ENCODE measurements at places on chromosomes 6 and 20.

DNA sequence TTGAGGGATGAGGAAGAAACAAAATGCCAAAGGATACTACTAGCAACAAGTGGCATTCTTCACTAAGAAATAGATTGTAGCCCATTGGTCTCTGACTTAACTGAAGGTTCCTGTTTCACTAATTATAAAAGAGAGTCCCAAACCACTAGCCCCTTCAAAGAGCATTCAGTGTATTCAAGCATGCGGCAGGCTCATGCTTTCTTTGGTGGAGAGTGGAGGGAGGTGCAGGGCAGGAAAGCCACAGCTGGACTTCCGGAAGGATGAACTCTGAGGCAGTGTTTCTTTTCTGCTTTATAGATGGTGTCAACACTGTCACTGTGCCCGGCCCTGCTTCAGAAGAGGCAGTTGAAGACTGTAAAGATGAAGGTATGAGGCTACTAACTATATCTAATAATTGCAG, 636.1 kb downstream of the KIF16B start:
- DNase-seq = no peak

GRCh38 chr6:170362121-170362520, 55.6 kb downstream of the FAM120B start:
- no peak for DNase-seq

DNA sequence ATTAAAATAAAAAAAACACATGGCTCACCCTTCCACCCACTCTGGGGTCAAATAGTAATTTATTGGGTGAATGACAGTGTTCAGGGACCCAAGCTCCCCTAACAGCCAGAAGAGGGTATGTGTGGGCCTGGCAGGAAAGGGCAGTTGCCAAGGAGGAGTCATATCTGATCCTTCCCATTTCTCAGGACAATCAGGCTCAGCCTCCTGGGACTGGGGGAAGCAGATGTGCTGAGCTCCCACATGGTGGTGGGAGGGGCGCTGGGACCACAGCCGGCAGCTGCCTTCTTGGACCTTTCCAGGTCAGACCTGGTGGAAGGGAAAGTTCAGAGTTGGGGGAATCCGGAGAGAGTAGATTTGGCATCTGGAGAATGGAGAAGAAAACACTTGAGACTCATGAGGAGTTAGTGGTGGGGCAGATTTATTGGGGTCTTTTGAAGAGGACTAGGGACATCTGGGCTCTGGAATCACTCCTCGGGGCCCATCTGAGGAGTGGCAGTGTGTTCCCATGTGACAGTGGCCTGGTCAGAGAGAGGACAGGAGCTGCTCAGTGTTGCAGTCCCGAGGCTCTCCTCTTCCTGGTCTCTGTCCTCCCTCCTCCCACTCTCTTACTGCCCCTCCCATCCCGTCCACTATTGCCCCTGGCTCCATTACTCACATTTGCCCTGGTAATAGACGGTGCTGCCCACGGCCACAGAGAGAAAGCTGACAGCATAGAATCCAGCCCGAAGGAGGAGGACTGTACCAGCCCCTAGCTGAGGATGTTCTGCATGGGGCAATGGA, 3.0 kb downstream of the LST1 start:
- DNase-seq = no peak

- DNase-seq = no peak
Observed at GRCh38 chr6:96645106-96645505, 82.2 kb downstream of the FHL5 start.

GRCh38 chr6:22240025-22240424, 56.8 kb downstream of the PRL start:
- no peak for DNase-seq

DNA sequence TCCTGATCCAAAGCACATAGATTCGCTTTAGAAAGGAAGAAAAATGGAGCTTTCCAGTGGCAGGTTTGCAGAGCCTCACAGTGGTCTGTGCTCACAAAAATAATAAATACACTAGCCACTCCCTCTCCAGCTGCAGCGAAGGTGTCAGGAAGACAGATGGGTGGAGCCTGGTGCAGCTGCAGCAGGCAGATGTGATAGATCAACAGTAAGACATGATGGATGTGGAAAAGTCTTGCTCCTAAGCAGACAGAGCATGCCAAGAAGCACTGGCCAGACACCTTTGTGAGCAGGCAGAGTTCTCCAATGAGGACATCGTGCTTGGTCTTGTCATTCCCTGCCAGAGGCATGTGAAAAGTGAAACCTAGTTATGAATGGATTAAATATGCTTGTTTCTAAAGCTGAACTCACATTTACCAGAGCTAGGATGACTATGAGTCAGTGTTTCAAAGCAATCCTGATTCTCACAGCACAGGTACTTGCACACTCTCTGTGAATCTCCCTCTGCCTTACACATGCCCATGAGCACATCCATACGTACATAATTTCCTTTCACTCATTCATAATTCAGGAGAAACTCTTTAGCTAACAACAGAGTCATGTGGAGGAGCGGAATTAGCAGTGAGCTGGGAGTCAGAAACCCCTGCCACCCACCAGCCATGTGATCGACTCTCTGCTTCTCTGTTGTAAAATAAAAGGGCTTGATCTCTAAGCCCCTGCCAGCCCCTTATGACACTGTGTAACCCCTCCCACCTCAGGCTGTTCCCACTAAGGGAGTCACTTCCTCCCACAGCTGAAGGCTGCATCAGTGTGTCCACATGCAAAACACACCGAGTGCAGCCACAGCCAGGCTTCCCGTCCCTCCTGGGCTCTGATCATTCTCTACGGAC, 111.2 kb downstream of the SCML4 start:
- peak; percentile 64 for DNase-seq

GRCh38 chr6:16562498-16562897, 198.8 kb downstream of the ATXN1 start:
- no peak for DNase-seq

DNA sequence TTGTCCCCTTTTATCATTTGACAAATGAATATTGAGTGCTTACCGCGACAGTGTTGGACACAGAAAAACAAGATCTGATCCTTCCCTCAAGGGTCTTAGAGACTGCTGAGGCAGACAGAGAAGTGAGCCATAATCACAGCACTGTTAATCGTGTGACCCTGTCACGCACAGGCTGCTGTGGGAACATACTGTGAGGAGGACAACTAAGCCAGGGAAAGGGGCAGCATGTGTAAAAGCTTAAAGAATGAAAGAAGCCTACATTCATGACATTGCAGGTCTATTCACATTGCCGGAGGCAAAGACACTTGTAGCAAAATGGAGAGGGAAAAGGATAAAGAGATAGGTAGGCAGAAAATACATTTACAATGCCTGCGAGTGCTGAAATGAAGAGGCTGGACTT, 32.7 kb downstream of the TRDN start:
- no peak for DNase-seq

GRCh38 chr6:11210386-11211138, 21.9 kb downstream of the NEDD9 start:
- DNase-seq = no peak

- no peak for DNase-seq
Observed at GRCh38 chr6:156925718-156926607, 148.8 kb downstream of the ARID1B start.

GRCh38 chr6:96899019-96899418, 1.3 kb upstream of the NDUFAF4 start:
- peak; percentile 38 for DNase-seq

DNA sequence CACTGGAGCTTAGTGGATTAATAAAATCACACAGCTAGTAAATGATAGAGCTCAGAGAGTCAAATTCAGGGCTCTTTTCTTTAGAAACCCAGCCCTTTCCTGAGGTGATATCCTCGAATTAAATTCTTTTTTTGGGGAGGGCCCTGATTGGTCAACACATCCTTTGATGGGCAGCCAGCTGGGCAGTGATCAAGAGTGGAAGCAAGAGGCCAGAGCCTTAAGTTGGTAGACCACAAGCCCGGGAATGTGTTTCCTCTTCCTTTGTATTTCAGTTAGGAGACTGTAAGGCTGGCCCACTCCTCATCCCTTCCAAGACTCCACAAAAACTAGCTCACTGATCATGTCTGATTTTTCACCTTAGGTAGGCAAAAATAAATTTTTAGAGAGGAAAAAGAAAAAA, 640.5 kb downstream of the DHX35 start:
- no peak for DNase-seq
